ENCODE measurements at places on chromosomes 11 and 22.

- DNase-seq: no peak
Measured at GRCh38 chr11:130964058-130964792, 47.9 kb upstream of the SNX19 start.

DNA sequence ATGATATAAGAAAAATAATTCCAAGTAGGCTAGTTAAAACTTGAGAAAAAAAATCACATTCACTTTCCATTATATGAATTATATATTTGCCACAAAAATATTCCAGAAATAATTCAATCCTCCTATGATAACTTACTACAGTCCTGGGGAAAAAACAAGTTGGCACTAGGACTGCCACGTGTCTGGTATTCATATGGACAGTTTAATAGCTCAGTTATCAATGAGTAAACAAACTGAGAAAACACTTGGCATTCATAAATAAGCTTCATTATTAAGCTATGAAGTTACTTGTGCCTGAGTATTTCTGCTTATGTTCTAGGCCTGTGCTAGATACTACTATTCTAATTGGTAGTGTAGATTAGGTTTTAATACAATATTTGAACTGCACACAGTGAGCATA, 22.5 kb upstream of the MAML2 start:
- no peak for DNase-seq

DNA sequence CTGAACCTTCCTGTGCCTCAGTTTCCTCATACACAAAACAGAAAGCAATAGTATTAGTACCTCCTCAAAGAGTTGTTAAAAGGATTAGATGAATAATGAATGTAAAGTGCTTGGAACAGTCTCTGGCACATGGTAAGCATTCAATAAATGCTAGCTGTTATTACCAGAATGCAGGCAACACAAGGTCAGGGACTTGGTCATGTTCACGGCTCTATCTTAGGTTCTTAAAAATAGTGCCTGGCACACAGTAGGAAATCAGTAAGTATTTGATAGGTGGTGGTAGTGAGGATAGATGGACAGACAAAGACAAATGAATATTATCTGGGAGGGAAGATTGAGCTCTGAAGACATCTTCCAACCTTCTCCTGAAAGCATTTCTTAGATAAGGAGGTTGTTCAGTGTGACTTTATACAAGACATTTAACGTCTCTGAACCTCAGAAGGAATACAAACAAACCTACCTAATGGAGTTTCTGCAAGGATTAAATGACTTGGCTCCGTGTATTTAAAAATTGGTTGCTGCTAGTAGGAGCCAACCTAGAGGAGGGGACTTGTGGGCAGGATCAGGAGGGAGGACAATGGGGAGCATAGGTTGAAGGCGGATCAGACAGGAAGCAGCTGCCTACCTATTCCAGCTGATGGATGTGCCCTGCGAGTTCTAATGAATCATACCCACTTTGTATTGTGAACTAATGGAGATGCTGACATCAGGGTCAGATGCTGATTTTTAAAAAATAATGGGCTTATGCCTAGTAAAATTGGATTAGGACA, 94.1 kb downstream of the DBX1 start:
- DNase-seq: no peak

- DNase-seq: no peak
Measured at GRCh38 chr11:121513807-121514206, 61.0 kb upstream of the SORL1-AS1 start.

DNA sequence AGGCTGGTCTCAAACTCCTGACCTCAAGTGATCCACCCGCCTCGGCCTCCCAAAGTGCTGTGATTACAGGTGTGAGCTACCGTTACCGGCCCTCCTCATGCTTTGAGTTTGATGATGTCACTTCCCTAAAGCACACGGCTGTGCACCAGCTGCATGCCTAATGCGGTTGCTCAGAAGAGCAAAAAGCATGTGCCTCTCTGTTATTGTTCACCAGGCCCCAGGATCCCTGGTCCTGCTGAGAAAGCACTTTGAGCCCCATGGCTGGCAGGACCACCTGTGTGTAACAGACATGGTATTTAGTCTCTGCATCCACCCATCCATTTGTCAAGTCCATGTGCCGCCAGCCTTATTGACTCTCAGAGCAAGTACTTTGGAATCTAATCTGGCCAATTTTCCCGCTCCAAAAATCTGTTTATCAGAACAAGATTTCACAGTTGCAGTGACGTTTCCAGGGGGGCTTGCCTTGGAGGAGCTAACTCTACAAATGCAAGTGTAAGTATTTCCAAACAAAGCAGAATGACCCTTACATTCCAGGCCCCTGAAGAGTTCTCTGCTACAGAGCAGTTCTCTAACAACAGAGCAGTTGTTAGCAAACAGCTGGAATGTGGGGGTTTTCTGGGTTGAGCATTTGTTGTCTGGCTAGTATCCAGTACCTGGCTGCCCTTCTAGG, 89.4 kb downstream of the LDLRAD3 start:
- no peak for DNase-seq

DNA sequence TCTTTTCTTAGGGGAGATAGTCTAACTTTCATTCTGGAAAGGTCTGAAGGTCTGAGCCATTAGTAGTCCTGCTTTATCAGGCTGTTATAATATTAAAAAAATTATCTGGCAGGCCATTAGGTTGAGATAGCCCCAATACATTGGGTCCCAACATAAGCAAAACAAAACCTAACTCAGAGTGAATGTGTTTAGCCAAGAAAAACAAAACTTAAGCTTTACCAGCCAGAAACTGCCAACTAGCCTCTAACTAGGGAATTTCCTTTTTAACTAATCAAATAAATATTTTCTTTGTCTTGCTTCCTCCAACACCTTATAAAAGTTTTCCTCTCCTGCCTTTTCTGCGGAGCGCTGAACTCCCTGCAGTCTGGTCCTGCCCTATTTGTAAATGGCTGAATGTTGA, 1137.7 kb upstream of the CNTN5 start:
- DNase-seq: no peak

DNA sequence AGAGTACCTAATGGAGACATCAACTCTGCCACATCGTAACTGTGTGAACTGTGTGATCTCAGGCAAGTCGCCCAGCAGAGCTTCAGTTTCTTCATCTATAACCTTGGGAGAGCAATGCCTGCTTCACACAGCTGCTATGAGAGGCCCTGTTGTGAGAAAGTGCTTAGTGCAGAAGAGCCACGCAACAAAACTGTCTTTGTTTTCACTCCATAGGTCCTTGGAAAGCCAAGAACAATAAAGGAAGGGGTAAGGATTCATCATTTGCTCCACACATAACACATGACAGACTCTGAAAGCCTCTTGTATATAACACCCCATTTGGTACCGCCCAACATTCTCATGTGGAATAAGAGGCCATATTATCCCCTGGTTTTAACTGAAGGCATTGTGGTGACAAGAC, 231.9 kb upstream of the ISX start:
- DNase-seq: no peak

- DNase-seq: no peak
Measured at GRCh38 chr22:43996981-43997265, 27.2 kb upstream of the PARVB start.

- no peak for DNase-seq
Measured at GRCh38 chr22:34855471-34855870, 210.5 kb upstream of the ISX start.

GRCh38 chr11:130476922-130477491, 28.6 kb downstream of the ADAMTS15 start:
- no peak for DNase-seq

- no peak for DNase-seq
Measured at GRCh38 chr11:40185793-40186192, 1273.7 kb downstream of the LRRC4C start.

DNA sequence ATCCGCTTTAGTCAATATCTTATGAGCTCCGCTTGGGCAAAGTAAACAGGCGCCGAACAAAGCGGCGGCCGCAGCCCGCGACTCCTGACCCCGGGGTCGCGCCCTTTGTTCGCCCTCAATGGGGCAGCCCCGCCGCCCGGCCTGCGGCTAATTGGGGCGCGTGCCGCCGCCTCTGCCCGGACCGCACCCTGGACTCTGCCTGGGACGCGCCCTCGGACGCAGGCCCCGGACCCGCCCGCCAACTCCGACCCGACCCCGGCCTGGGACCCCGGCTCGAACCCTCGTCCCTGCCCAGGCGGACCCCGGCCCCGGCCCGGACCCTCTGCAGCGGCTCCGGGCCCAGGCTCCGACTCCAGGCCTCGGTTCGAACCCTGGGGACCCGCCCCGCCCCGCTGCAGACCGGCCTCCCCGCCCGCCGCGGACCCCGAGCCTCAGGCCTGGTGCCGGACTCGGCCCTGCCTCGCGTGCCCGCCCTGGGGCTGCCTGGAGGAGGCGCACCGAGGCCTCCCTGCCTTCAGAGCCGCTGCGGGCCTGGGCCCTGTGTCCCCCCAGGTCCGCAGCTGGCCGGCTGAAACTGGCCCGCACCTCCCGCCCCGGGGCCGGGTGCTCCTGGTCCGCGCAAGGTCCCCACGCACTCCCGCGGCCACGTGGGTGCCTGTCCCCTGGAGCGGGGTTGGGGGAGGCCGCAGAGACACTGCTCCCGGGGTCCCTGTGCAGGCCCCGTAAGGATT, 84.7 kb upstream of the WNT7B start:
- no peak for DNase-seq

DNA sequence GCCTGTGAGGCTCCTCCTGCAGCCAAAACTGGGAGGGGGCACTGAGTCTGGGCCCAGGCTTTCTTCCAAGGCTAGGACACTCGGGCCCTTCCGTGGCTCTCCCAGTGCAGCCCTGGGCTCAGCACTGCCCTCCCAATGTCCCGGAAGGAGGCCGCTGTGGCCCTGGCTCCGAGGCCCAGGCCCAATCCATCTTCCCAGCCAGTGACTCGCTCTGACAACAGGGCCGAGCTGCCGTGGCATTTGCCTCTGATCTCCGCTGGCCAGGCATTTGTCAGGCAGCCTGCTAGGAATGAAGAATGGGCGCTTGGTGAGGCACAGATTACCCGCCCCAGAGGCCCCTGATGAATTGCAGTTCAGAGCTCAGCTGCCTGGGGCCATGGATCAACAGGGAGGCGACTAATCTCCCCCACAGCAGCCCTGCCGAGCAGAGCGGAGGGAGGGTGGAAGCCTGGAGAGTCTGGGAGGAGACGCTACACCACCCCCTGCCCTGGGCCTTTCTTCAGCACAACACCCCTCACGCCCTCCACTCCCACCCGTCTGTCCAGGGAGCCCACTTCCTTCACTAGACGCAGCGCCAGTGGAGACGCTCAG, 8.3 kb downstream of the FXYD2 start:
- no peak for DNase-seq

DNA sequence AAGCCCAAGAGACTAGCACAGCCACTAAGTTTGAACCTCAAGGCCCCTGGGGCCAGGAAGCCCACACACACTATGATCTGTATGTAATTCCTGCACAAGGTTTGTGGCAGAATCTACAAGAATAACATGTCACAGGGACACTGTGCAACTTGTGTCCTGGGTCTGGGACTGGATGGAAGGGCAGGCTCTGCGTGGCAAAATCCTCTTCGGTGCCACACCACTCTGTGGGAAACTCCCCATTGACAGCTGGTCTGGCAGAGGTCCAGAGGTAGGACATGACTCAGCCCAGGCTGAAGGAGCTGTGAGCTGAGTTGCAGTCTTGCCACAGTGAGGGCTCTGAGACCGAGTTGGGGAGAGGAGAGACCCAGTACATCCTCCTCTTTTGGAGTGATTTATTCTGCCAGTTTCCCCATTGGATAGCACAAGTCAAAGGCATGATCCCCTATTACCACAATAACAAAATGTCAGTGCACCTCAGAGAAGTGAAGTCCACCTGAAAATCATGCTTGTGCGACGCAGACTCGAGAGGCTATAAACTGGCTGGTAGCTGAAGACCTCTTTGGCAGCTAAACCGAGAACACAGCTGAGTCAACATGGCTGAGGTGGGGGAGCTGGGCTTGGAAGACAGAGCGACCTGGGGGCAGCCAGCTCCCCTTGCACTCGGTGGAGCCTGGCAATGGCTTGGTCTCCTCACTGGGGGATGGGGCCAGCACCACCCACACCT, 23.3 kb upstream of the SERPIND1 start:
- DNase-seq: no peak

DNA sequence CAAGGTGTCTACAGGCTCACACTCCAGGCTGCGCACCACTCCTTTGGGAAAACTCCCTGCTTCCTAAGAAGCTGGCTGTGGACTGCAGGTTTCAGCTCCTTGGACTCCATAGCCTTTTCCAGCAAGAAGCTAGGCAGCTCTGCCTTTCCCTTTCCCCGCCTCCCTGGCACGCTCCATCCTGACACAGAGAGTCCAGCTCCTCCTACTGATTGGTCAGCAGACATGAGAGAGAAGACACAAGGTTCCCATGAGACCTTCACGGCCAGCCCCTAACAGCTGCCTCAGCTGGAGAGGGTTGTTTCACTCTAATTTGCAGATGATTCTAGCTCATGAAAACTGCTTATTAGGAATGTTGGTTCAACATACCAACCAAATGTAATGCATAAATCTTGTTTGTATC, 27.6 kb downstream of the TENM4 start:
- no peak for DNase-seq

- DNase-seq: no peak
Measured at GRCh38 chr22:42959576-42960509, 55.1 kb downstream of the PACSIN2 start.

DNA sequence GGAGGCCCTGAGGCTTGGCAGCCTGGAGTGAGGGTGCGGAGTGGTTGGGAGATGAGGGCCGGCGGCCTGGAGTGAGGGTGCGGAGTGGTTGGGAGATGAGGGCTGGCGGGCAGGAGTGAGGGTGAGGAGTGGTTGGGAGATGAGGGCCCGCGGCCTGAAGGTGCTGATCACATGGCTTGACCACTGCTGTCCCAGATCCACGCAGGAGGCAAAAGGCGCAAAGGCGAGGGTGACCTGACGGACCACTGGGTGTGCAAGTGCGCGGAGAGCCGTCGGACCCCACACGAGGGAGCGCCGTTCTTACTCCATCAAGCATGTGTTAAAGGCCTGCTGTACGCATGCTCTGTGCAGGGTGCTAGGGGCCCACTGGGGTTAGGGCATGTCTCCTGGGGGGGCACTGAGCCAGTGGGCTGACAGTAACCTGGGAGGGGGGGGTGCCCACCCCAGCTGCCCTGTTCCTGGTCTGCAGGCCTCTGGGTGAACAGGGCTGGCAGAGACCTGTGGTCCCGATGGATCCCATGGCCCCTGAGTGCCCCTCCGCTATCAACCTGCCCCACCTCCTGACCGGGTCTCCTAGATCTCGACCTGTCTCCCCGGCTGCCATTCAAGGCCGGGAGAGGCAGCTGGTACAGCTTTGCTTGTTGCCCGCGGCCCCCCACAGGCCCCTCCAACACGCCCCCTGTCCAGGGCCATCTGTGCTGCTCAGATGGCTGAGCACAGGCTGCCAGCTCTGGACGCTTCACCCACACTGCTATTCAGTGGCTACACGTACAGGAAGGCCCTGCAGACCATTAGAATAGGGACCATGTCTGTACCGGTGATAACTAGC, 21.1 kb downstream of the MRGPRD start:
- no peak for DNase-seq

DNA sequence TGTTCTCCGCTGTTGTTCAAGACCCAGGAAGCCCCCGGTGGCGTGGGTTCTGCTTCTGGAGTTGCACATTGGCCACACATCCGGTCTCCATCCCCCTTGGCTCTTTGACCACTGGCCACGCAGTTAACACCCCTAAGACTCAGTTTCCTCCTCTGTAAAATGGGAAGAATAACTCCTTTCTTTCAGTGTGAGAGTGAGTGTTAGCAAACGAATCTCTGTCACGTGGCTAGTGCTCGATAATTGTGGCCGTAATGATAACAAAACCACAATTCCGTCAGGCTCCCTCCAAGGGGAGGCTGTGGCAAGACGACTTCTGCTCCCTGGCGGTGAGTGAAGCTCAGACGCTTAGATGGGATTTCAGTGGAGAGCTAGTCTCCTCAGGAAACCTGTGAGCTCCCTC, 315.2 kb upstream of the B3GAT1 start:
- DNase-seq: no peak

Data from stimulated activated CD8-positive, alpha-beta memory T cell treated with anti-CD3 and anti-CD28 coated beads, Interleukin-2, amount 100 ng/mL, for 1 hour (primary cell).